H1 (cell line): ENCODE measurements at places on chromosomes 7 and 10.

- DNase-seq = no peak
These were observed 48.7 kb downstream of the ELMO1 start for GRCh38 chr7:37399876-37400421.

GRCh38 chr10:44043646-44044375 is 341.1 kb downstream of the CXCL12 start:
- DNase-seq = peak; percentile 8

- no peak for DNase-seq
These were observed 56.6 kb downstream of the PTPRN2 start for GRCh38 chr7:158530800-158531609.

- no peak for DNase-seq
These were observed 125.1 kb downstream of the GLRX3 start for GRCh38 chr10:130261306-130261705.

GRCh38 chr10:131928248-131929095 is 27.7 kb downstream of the PPP2R2D start:
- DNase-seq = no peak

GRCh38 chr7:151086802-151087244 is 548 bp downstream of the AGAP3 start:
- peak; percentile 74 for DNase-seq

- DNase-seq = no peak
These were observed 6.0 kb downstream of the TSC22D4 start for GRCh38 chr7:100472854-100473499.

GRCh38 chr7:147912291-147912690 is 678.3 kb upstream of the C7orf33 start:
- no peak for DNase-seq

DNA sequence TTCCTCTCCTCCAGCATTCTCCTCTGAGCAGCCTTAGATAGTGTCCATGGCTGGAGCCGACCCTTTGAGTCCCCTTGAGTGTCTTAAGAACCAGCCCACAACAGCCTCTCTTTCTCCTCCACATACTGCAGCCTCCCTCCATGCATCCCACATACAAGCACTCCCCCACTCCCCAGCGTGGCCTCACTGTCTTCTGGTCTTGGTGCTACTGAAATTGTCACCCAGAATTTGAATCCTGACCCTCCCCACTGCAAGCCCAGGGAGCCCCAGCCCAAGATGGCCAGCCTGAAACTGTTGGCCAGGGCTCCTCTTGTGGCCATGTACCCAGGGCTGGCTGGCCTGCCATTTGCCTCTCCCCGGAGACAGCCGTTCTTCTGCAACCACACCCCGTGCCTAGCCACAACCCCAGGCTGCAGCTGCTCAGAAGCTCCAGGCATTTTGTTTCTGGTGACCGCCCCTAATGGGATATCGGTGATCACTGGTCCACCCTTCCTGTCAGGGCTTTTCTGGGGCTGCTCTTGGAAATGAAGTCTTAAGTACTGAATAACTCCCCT is 18.8 kb upstream of the SH2D4B start:
- DNase-seq = no peak

- DNase-seq = peak; percentile 34
These were observed at the start of gene CPXM2 for GRCh38 chr10:123891144-123892071. Gene CPXM2, minus strand, starts transcription at chr10:123891807. Its CDS starts 148 bp downstream, at chr10:123891659.

- DNase-seq = no peak
These were observed 473.8 kb upstream of the GALNT17 start for GRCh38 chr7:70657989-70658632.

- DNase-seq = peak; percentile 99
These were observed at the start of gene BBIP1 for GRCh38 chr10:110918643-110919348. Gene BBIP1, minus strand, starts transcription at chr10:110919180. Its CDS starts 1,023 bp downstream, at chr10:110918157.

DNA sequence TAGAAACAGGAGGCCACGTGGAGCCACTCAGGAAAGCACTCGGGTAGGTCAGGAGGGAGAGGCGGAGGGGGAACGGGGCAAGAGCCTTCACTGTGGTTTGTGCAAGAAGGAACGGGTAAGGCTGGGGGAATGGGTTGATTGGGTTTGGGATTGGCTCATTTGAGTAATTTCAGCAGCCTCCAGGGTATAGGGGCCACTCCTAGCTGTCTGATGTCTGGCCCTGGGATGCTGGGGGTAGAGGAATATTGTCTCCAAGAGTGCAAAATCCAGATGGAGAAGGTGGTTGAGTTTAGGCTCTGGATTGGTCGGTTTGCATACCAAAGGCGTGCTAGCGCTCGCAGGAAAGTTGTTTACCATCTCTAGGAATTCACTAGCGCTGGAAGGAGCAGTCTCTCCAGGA is 47.2 kb downstream of the MYL10 start:
- no peak for DNase-seq

GRCh38 chr10:95604630-95605029 is 43.5 kb upstream of the SORBS1 start:
- no peak for DNase-seq

GRCh38 chr7:84236398-84236797 is 41.8 kb upstream of the SEMA3A start:
- DNase-seq = no peak

DNA sequence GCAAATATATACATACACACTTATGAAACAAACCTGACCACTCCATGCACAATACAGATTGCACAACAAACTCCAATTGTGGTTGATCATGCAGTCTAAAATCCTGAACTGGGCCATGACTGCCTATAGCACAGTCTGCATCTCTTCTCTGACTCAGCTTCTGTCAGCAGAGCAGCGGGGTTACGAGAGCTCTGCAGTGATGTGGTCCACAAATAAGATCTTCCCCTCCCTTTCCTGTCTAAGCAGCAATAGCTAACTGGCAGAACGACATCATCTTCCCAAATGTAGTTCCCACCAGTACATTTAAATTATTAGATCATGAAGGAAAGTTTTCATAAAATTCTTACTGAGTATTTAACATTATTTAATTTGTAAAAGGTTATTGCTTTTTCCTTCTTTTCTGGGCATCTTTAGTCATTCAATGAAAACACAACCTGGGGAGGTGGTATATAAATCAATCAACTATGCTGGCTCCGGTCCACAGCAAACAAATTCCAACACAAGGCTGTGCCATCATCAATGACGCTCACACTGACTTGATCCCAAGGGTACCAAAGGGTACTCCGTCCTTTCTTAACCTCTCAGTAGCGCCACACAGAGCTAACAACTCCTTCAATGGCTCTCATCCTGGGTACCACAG is 17.1 kb downstream of the ARHGAP21 start:
- no peak for DNase-seq

DNA sequence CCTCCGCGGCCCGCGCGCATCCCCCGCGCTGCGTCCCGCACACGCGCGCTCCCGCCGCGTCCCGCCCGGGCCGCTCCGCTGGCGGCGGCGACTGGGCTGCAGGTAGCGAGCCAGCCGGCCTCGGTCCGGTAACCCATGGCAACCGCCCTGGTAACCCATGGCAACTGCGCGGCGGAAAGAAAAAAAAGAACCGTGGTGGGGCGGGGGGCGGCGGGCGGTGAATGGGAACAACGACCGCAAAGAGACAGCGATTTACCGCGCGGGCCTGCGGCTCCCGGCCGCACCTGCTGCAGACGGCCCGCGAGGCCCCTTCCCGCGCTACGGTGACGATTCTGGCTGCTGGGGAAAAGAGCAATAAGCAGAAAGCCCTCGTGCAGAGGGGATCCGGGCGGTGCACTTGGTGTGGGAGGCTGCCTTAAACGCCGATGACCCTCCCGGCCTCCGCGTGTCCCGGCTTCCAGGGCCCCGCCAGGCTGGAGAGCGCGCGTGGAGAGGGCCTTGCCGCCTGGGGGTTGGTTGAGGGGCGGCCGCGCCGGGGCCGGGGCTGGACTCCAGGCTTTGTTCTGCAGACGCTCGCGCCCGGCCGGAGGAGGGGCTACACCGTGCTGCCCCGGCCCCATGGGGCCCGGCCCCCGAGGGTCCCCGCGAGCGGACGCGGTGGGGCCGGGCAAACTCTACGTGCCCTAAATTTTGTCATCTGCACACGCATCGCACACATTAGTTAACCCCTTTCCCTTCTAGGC is 84.7 kb downstream of the SNX10 start:
- DNase-seq = no peak

DNA sequence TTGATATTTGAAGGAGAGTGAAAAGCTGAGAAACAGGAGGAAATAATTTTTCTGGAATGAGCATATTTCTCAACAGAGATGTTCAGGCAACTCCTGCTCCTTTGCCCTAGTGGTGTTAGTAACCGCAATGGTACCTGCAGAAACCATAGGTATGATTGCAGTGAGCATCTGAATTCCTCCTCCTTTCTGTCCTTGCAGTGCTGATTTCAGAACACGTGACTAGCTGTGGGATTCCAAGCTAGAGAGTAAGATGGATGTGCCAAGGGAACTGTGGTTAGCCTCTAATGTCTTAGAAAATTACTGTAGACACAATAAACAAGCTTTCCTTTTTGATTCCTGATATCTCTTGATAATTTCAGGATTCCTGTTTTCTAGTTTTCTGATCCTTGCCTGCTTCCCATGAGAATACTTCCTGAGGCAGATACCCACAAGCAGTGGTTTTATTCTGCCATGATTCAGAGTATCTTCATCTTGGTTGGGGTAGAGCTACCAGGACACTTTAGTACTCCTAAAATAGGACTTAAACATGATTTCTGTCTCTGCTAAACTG is 27.5 kb downstream of the LRGUK start:
- DNase-seq = no peak

GRCh38 chr7:142094861-142095260 is 16.7 kb upstream of the MGAM2 start:
- no peak for DNase-seq

DNA sequence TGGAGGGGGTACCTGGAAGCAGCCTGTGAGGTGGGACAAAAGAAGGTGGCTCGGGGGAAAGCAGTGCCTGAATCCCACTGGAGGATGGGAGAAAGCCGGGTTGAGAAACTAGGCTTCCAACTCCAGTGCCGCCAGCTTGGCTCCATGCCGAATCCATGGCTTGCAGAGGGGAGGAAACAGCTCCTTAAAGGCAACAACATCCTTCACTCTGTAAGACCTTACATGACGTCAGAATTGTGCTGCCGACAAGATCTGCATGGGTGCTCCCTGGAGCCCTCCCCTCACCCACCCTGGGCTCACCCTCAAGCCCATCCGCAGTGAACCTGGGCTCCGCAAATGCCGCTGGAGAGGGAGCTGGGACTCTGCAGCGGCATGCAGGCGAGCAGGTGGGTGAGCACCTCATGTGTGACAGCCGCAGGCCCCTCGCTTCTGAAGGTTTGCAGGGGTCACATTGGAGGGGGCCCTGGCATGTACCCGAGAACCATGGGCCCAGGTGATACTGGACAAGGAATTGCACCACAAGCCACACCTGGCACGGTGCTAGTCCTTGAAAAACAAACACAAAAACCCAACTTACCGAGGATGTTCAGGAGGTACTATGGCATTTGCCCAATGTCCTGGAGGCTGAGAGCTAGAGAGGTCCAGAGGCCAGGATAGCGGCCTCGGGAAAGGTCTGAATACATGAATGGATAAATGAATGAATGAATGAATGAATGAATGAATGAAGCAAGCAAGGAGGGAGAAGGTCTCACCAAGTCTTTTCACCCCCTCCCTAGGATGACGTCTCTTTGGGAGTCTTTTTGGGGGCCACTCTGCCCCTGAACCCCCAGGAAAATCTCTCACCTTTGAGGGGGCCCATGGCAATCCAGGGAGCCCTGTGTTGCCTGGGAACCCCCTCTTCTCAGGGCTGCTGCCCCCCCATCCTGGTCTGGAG is 238.6 kb upstream of the SHH start:
- DNase-seq = no peak

DNA sequence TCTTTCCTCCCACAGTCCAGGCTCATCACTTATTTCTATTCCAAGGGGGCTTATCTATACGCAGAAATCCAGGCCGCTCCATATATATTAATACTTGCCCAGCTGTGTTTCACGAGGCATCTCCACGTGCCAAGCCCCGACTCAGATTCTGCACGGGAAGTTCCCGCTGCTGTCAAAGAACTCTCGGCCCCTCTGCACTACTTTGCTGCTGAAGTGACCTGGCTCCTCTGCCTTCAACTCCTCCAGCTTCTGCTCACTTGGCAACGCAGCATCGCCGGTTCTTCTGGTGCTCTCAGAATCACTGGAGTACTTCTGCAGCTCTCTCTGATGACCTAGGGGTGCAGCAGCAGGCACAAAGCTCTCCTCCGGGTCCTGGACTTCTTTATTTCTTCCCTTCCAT is 9.7 kb upstream of the CHST12 start:
- DNase-seq = no peak

- no peak for DNase-seq
These were observed 479.3 kb downstream of the GLRX3 start for GRCh38 chr10:130615457-130615856.

- DNase-seq = no peak
These were observed 26.9 kb upstream of the NRBF2 start for GRCh38 chr10:63106111-63106755.

- no peak for DNase-seq
These were observed 185.7 kb upstream of the ADO start for GRCh38 chr10:62618576-62619412.

- DNase-seq = no peak
These were observed 92.4 kb downstream of the SEMA3A start for GRCh38 chr7:84102213-84102612.

DNA sequence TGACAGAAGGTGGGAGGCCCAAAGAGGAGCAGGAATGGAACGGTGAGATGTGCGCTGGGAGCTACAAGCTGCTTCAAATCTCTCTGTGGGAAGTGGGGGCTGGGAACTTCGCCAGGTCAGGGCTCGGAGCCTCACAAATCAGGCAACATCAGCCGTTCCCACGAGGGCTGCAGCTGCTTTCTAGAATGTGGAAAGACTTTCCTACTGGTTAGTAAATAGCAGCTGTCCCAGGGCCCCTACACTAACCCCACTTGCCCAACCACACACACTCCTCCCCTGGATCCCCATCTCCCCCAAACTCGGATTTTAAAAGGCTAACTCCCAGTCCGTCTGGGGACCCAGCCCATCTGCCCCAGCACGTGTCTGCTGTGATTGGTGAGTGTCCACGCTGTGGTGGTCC is 40.6 kb upstream of the PITRM1 start:
- DNase-seq = no peak

DNA sequence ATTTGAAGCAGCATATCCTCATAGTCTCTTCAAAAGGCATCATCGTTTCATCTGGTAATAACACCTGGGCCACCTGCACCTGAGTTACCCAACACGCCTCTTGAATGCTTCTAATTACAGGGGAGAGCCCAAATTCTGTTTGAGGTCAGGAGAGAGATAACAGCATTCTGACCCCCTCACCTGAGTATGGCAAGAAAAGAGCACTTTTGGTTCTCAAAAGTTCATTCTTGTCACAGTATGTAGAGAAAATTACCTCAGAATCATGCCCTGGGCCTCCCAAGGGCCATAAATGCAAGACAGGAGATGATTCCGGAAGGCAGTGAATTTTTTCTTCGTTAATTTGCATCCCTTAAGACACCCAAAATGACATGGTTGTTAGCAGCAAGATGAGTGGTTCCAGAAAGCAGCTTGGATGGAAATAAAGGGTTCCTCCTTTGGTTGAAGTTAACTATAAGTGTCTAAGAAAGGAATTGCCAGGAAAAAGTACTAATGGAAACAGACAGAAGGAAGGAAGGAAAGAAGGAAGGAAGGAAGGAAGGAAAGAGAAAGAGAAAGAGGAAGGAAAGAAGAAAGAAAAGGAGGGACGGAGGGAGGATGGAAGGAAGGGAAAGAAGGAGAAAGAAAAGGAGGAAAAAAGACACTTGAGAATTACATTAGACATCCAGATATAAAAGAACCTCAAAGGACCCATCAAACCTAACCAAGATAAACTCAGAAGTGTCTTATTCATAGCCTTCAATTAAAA is 228.4 kb upstream of the RHOBTB1 start:
- no peak for DNase-seq

- no peak for DNase-seq
These were observed 52.6 kb downstream of the HTR7 start for GRCh38 chr10:90805206-90805605.
